Nephron progenitor cell (in vitro differentiated cells): ENCODE measurements at places on chromosomes 13 and 19.

- no peaks in the 10 kb centered on the region for H3K36me3 ChIP-seq
- H3K27me3 ChIP-seq = no peaks in the 10 kb centered on the region
- no peak overlapping the region for H3K27ac ChIP-seq
- no peak overlapping the region for H3K4me3 ChIP-seq
- no peak for DNase-seq
- H3K4me1 ChIP-seq = no peaks in the 10 kb centered on the region
These were observed 202.9 kb downstream of the SUCLA2 start for GRCh38 chr13:47798194-47798593.

DNA sequence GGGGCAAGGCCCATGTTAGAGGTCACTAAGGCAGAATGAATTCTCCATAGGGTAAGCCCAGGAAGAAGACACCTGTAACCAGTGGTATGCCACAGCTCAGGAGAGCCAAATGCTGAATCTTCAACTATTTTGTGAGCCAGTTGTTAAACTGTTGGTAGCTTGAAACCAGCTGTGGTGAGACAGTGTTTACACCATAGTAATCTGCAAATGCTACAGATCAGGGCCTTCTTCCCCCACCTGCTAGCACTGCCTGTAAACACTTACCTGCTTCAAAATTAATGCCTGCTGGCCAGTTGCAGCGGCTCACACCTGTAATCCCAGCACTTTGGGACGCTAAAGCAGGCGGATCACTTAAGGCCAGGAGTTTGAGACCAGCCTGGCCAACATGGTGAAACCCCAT, 12.1 kb downstream of the FBXL12 start:
- no peaks in the 10 kb centered on the region for H3K4me1 ChIP-seq
- peaks cover 37% of the 10 kb centered on the region for H3K36me3 ChIP-seq
- H3K4me3 ChIP-seq = no peak overlapping the region

DNA sequence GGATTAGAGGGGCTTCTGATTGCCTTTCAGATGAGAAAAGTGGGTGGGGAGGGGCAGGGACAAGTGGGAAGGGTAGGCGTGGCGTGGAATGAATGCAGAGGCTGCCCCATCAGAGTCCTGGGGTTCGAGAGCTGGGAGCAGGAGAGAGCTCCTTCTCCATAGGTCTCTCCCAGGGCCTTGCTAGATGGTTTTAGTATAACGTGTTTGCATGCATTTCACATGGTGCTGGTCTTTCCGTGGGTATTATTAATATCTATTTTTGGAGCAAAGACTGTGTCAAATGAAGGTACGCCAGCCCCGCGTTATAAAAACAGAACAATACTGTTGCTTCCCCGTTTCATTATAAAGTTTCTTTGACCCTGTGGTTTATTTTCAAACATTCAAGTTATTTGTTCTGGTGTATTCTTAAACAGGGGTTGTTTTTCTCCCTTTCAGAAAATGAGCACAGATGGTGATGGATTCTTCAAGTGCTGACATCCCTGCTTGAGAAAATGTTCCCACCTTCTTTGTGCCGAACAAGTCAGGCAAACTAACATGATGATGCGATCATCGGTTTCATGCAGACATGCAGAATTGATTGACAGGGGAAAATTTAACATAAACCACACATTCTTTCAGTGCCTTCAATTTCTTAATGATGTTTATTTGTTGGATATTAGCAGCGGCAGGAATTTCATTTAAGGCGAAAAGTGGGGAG, 62.1 kb upstream of the ZNF536 start:
- H3K4me1 ChIP-seq = peaks cover 28% of the 10 kb centered on the region
- DNase-seq = no peak
- H3K27me3 ChIP-seq = peaks cover 21% of the 10 kb centered on the region
- no peak overlapping the region for H3K27ac ChIP-seq
- no peaks in the 10 kb centered on the region for H3K36me3 ChIP-seq

- no peaks in the 10 kb centered on the region for H3K36me3 ChIP-seq
- peaks cover 18% of the 10 kb centered on the region for H3K4me1 ChIP-seq
- peak overlapping the region; percentile 36 for H3K4me3 ChIP-seq
These were observed 2.8 kb downstream of the PALM3 start for GRCh38 chr19:14059093-14059480.

GRCh38 chr13:21932578-21932977, 261.7 kb downstream of the FGF9 start:
- DNase-seq = no peak
- peaks cover 16% of the 10 kb centered on the region for H3K4me1 ChIP-seq
- H3K4me3 ChIP-seq = no peak overlapping the region
- H3K27ac ChIP-seq = no peak overlapping the region

DNA sequence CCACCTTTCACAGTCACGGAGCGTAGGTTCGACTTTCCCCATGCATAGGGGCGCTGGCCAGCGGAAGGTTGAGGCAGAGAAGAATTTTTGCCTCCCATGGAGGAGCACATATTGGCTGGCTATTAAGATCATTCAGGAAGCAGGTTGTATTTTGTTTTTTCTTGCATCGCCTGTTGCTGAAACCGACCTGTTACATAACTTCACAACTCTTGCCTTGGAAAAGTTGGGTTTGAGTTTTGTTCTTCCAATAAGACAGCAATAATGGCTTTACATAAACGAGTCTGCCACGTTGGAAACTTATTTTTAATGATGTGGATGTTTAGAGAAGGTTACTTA, 1.4 kb downstream of the UPF1 start:
- H3K4me1 ChIP-seq = peaks cover 49% of the 10 kb centered on the region
- peak overlapping the region; percentile 98 for H3K4me3 ChIP-seq

GRCh38 chr19:13093407-13094105, 9.1 kb downstream of the LYL1 start:
- no peaks in the 10 kb centered on the region for H3K36me3 ChIP-seq
- peaks cover 89% of the 10 kb centered on the region for H3K27me3 ChIP-seq
- no peak overlapping the region for H3K4me3 ChIP-seq
- H3K4me1 ChIP-seq = peaks cover 28% of the 10 kb centered on the region

DNA sequence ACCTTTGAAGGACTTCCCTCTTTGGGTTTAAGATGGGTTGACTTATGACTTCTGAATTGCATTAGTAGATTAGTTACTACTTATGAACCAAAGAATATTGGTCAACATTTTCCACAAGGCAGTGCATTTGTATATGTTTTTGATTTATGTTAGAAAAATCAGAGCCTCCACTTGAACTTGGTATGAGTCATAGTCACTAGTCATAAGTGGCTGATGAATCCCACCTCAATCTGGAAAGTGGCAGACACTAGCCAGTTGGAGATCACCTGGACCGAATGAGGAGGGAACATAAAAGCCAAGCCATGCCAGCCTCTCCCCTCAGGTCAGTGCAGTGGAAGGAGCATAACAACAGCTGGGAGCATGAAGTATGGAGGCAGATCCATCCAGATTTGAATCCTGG, 39.3 kb upstream of the SPART start:
- no peaks in the 10 kb centered on the region for H3K36me3 ChIP-seq
- H3K4me1 ChIP-seq = no peaks in the 10 kb centered on the region
- H3K27ac ChIP-seq = no peak overlapping the region
- no peak for DNase-seq

GRCh38 chr13:49760558-49760957, 31.9 kb downstream of the KPNA3 start:
- DNase-seq = no peak
- H3K27me3 ChIP-seq = no peaks in the 10 kb centered on the region
- H3K4me1 ChIP-seq = peaks cover 8% of the 10 kb centered on the region
- H3K4me3 ChIP-seq = no peak overlapping the region
- peaks cover 88% of the 10 kb centered on the region for H3K36me3 ChIP-seq

DNA sequence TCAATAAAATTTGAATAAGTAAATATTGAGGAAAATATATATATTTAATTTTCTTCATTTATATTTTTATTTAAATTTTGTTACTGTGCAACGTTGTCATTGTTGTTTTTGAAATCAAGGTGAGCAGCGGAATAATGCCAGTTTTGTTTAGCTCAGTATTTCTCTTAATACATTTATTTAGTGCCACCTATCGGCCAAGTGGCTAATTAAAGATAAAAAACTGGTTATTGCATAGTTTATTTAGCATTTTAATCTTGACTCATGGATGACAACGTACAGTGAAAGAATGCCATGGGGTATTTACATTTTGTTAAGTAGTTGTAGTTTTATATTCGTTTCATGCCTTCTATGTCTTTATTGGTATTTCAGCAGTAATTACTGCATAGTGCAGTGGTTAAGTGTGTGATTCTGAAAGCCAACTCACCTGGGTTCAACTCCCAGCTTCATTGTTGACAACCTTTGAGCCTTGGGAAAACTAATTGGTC, 265.9 kb downstream of the MYO16 start:
- H3K36me3 ChIP-seq = peaks cover 5% of the 10 kb centered on the region
- peaks cover 5% of the 10 kb centered on the region for H3K4me1 ChIP-seq
- no peak overlapping the region for H3K4me3 ChIP-seq
- DNase-seq = no peak

DNA sequence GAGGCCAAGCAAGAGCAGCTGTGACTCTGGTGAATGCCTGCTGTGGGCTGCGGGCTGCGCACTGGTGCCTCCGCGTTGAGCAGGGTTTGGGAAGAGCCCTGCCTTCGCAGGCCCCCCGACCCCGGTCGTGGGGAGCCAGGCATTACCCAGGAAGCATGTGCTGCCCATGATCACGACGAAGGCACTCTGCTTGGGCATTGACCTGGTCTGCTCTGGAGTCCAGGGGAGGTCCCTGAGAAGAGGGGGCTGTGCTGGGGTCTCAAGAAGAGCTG, 19.2 kb downstream of the RANBP3 start:
- H3K4me3 ChIP-seq = no peak overlapping the region
- no peak for DNase-seq
- no peaks in the 10 kb centered on the region for H3K36me3 ChIP-seq
- no peaks in the 10 kb centered on the region for H3K27me3 ChIP-seq

DNA sequence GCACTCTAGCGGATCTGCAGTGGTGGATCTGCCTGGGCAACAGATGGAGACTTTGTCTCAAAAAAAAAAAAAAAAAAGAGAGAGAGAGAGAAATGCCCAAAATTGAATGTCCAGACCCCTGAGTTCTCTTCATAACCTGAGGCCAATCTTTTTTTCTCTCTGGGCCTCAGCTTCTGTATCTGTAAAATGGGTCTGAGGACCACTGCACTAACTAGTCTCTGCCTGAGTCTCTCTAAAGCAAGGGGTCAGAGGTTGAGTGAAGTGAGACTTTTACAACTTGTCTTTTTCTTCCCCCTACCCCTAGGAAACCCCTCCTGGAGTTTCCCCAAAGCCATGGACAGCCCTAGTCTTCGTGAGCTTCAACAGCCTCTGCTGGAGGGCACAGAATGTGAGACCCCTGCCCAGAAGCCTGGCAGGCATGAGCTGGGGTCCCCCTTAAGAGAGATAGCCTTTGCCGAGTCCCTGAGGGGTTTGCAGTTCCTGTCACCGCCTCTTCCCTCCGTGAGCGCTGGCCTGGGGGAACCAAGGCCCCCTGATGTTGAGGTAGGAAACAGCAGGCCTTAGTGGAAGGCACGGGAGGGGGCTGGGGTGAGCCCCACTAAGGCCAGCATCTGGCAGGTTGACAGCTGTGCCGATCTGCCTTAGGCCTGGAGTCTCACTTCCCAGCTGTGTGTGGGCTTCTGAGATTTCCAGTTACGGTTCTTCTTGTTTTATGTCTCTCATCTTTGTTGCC, 1.8 kb downstream of the TMEM91 start:
- peak overlapping the region; percentile 76 for H3K27ac ChIP-seq
- H3K36me3 ChIP-seq = peaks cover 17% of the 10 kb centered on the region
- peak; percentile 32 for DNase-seq
- H3K4me1 ChIP-seq = peaks cover 20% of the 10 kb centered on the region
- peak overlapping the region; percentile 37 for H3K4me3 ChIP-seq
- H3K27me3 ChIP-seq = peaks cover 6% of the 10 kb centered on the region

DNA sequence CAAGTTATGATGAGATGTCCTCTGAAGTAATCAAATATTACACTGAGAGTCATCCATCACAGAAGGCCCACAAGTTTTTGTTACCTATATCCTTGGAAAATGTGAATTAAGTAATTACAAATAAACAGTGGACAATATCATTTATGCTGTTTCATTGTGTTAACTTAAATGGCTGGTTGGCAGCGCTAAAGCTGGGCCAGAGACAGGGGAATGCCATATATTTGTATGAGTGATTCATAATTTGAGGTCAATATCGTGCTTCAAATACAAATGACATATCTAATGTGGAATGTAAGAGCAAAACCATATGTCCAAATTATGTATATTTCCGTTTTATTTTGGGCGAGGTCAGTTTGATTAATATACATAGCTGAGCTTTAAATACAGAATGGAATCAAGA, 1556.2 kb downstream of the SLITRK5 start:
- no peak for DNase-seq
- no peaks in the 10 kb centered on the region for H3K36me3 ChIP-seq
- peaks cover 3% of the 10 kb centered on the region for H3K27me3 ChIP-seq
- no peaks in the 10 kb centered on the region for H3K4me1 ChIP-seq
- H3K4me3 ChIP-seq = no peak overlapping the region
- H3K27ac ChIP-seq = no peak overlapping the region

DNA sequence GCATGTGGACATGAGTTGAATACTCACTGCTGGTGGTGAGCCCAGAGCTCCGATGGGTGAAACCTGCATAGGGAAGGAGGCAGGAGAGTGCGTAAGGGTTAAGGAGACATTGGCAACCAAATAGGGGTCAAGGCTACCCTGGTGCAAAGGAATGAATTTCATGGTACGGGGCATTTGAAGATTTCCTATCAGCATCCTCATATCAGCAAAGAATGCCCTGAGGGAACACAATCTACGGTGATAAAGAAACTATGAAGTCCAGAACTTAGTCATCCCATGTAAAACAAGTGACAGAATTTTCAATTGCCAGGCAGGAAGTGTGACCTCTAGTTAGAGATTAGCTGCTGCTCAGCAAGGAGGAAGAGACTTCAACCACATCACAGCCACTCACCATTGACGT, 64.9 kb downstream of the MBD3L1 start:
- no peaks in the 10 kb centered on the region for H3K36me3 ChIP-seq
- no peak overlapping the region for H3K27ac ChIP-seq
- no peak overlapping the region for H3K4me3 ChIP-seq
- H3K4me1 ChIP-seq = no peaks in the 10 kb centered on the region
- no peaks in the 10 kb centered on the region for H3K27me3 ChIP-seq

- H3K36me3 ChIP-seq = no peaks in the 10 kb centered on the region
- peak overlapping the region; percentile 36 for H3K27ac ChIP-seq
- H3K4me1 ChIP-seq = peaks cover 34% of the 10 kb centered on the region
- DNase-seq = no peak
These were observed 35.8 kb upstream of the GRTP1 start for GRCh38 chr13:113399755-113400149.

- DNase-seq = no peak
- H3K4me3 ChIP-seq = peak overlapping the region; percentile 87
- peaks cover 7% of the 10 kb centered on the region for H3K36me3 ChIP-seq
- H3K4me1 ChIP-seq = peaks cover 45% of the 10 kb centered on the region
- peaks cover 3% of the 10 kb centered on the region for H3K27me3 ChIP-seq
These were observed 48.2 kb downstream of the PTPRS start for GRCh38 chr19:5292453-5292821.

DNA sequence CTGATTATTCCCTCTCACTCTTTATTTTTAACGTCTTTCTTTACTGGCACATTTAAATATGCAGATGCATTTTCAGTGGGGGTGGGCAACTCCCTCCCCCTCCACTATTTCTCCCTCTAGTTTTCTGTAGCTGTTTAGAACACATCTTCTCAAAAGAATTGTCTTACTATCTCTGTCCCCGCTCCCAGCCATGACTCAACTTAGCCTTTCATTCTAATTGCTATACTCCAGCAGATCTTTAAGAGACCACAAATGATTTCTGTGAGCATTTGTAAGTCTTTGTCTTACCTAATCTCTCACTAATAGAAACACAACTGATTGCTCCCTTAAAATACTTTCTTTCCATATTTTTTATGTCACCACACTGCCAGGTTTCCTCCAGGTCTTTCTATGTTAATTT, 350.9 kb downstream of the SPRY2 start:
- no peaks in the 10 kb centered on the region for H3K36me3 ChIP-seq
- no peak overlapping the region for H3K27ac ChIP-seq
- no peaks in the 10 kb centered on the region for H3K27me3 ChIP-seq
- peaks cover 19% of the 10 kb centered on the region for H3K4me1 ChIP-seq

- H3K36me3 ChIP-seq = peaks cover 64% of the 10 kb centered on the region
- no peak for DNase-seq
- no peaks in the 10 kb centered on the region for H3K27me3 ChIP-seq
These were observed 30.6 kb downstream of the FGF9 start for GRCh38 chr13:21701460-21701859.
